ENCODE measurements at places on chromosomes 6 and 20.

DNA sequence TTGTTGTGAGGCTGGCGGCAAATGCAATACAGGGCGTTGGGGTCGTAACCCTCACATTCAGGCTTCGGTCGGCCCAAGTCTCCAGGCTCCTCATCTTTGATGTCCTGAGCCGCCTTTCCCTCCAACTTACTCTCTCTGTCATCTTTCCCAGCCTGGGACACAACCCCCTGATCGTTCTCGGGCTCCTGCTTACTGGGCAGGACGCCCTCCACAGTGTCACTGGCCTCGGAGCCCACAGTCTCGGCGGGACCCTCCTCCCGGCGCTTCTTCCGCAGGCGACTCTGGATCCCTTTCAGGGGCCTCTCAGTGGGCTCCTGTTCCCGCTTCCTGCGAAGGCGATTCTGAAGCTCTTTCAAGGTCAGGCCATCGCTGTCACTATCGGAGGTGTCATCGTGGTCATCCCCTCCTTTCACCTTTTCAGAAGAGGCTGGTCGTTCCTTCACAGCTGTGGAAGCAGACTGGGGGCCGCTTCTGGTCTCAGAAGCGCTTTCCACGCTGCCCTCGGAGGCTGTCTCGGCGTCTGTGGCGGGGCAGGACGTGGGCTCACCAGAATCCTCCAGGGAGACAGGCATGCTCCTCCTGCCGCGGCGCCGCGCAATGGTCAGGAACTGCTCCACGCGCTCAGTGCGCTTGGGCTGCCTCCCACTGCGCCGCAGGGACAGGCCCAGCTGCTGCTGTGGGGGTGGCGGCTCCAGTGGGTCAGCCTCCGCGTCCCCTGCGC is 15.4 kb downstream of the DIDO1 start:
- DNase-seq: no peak

- DNase-seq: no peak
Measured at GRCh38 chr6:139919107-139920026, 544.9 kb upstream of the CITED2 start.

DNA sequence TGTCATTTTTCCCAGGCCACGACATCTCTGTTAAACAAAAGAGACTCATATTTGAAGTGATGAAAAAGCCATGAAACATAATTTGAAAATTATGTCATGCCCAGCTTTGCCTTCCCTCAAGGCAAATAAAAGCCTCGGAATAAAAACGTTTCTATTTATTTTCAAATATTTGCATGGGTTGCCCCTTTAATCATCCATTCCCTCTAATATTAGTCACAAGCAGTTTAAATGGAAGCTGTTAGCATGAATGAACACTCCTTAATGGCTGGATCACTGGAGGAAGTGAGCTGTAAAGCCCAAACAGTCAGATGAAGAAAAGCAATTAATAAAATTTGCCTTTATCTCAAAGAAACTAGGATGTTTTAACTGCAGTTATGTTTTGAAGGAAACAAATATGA is 69.3 kb upstream of the STMND1 start:
- peak; percentile 14 for DNase-seq

GRCh38 chr6:168366473-168366872 is 46.9 kb upstream of the DACT2 start:
- DNase-seq: no peak

GRCh38 chr6:157285422-157285779 is 37.9 kb downstream of the TMEM242 start:
- no peak for DNase-seq

- DNase-seq: no peak
Measured at GRCh38 chr20:1968964-1969363, 24.9 kb downstream of the PDYN start.

DNA sequence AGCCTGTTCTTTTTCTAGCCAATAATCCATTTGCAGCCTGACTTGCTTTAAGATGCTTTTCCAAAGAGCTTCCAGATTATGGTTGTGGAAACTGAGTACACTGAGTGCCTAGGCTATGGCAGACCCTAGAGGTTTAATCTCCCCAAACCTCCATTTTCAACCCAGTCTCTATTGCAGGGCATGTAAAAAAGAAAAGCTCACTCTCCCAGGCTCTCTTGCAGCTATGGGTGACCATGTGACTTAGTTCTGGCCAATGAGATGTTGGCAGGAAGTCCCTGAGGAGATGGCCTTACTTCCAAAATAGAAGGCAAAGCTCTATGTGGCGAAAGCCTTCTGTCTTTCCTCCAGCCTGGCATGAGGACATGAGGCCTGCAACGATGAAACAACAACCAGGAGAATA is 3.8 kb downstream of the PDRG1 start:
- DNase-seq: no peak

GRCh38 chr6:80210618-80211017 is 104.1 kb downstream of the BCKDHB start:
- DNase-seq: peak; percentile 93

DNA sequence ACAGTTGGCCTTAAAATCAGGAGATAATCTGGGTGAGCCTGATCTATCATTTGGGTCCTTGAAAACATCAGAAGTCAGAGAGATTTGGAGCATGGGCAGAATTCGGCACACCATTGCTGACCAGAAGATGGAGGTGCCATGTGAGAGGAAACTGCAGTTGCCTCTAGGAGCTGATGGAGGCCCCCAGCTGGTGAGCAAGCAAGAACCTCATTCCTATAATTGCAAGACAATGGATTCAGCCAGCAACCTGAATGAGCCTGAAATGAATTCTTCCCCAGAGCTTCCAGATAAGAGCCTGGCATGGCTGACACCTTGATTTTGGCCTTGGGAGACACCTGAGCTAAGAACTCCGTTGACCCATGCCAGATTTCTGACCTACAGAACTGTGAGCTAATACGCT is 76.3 kb upstream of the FYN start:
- no peak for DNase-seq

GRCh38 chr20:45993197-45993951 is 15.3 kb upstream of the MMP9 start:
- peak; percentile 28 for DNase-seq

DNA sequence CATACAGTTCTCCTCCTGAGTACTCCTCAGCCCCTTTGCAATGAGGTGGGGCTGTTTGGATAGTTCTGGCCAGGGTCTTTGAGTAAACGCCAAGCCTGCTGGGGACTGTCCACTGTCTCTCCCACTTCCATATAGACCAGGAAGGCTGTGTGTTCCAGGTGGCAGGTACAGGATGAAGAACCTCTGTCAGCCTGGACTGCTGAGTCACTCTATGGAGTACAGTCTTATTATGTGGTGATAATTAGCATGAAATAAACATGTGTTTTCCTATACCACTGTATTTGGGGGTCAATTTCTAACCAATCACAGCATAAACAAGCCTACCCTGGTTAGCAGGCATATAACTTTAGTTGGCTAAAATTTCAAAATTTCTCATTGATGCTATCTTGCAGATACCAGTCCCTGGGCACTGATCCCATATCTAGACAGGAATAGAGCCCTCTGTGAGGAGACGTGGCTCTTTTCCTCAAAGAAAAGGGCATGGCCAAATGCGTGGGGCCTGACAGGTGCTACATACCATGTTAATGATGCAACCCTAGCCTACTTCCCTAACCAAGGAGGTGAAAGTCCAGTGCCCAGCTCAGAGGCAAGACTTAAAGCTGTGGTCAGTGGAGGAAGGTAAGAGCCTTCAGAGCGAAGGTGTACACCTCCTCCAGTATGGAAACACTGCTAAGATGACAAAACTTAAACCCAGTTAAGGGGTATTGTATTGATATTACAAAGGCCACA is 4.5 kb upstream of the ALDH8A1 start:
- no peak for DNase-seq

- DNase-seq: no peak
Measured at GRCh38 chr20:57508381-57508780, 16.6 kb downstream of the CTCFL start.

GRCh38 chr6:42693725-42694323 is 28.6 kb downstream of the PRPH2 start:
- DNase-seq: no peak

DNA sequence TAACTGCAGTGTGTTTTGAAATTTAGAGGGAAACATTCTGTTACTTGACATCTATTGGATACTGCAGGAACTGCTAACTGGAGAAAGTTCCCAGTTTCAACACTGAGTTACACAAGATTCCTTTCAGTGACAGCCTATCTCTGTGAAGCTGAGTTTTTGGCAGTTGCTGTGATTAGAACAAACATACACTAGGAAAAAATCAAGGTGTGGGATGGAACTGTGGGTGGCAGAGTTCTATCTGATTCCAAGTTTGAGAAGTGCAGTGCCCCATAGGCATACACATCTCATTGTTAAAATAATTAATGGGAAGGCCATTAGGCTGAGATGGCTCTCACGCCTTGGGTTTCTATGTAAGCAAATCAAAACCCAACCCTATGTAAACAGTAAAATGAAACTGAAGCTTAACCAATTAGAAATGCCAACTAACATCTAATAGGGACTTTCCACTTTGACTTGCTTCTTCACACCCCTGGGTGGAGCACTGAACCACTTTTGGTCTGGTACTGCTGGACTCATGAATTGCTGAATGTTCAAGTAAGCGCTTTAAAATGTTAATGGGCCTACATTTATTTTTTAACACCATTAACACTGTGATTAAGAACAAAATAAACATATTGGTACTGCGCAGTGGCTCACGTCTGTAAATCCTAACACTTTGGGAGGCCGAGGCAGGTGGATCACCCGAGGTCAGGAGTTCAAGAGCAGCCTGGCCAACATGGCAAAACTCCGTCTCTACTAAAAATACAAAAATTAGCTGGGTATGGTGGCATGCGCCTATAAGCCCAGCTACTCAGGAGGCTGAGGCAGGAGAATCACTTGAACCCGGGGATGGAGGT is 55.2 kb upstream of the TBC1D7 start:
- peak; percentile 64 for DNase-seq

GRCh38 chr6:147693181-147693580 is 184.7 kb downstream of the SAMD5 start:
- no peak for DNase-seq

Data from fibroblast of villous mesenchyme (primary cell).